ENCODE measurements at places on chromosomes 6 and 20.

GRCh38 chr6:90230548-90231215, 66.0 kb downstream of the BACH2 start:
- no peak for DNase-seq

DNA sequence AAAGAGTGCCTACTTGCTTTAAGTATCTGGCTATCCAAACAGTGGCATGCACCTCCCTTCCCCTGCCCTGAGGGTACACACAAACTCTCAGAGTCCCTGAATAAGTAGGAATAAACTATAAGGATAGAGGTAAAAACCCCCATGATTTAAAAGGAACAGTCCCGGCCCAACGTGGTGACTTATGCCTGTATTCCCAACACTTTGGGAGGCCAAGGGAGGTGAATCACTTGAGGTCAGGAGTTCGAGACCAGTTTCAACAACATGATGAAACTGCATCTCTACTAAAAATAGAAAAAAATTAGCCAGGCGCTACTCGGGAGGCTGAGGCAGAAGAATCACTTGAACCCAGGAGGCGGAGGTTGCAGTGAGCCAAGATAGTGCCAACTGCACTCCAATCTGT, 22.2 kb downstream of the SAMHD1 start:
- DNase-seq: no peak

DNA sequence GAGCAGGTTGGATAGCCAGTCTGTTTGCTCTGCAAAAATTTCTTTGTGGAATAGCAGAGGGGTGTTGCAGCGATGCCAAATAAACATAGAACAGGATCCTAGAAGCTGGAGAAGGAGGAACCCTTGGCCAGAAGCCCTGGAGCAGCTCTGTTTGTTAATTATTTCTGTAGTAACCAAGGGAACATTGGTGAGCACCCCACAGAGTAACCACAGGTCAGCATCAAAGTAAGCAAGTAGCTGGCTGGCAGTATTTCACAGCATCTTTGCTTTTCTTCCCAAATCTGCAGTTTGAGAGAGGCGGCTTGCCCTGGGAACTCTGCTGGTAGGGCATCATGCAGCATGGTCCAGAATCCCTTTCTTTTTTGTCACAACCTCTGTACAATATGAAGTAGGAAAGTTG, 12.7 kb upstream of the APMAP start:
- no peak for DNase-seq

- DNase-seq: no peak
These were observed 974.0 kb upstream of the GJE1 start for GRCh38 chr6:141158740-141159139.

- no peak for DNase-seq
These were observed 114.5 kb upstream of the SLC22A16 start for GRCh38 chr6:110590821-110591351.

DNA sequence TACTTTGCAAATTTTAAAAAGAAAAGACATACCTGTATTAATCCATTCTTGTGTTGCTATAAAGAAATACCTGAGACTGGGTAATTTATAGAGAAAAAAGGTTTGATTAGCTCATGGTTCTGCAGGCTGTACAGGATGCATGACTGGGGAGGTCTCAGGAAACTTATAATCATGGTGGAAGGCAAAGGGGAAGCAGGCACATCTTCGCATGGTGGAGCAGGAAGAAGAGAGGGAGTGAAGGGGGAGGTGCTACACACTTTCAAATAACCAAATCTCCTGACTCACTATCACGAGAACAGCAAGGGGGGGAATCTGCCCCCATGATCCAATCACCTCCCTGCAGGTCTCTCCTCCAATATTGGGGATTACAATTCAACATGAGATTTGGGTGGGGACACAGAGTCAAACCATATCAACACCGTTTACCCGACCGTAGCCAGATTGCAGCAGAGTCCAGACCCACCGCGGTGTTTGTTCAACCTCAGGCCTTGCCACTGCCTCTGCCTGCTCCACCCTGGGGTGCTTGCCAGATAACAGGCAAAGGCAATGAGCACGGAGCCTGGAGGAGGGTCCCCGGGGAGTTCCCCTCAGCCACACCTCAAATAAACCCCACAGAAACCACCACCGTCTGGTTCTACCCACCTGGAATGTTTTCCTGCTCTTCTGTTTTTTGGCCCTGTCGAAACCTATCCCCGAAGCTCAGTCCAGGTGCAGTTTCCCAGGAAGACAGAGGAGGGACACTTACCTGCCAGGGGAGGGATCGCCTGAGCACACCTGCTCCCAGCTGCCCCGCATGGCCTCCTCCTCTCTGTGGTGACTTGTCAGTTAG, 142.2 kb upstream of the AFDN start:
- DNase-seq: no peak

DNA sequence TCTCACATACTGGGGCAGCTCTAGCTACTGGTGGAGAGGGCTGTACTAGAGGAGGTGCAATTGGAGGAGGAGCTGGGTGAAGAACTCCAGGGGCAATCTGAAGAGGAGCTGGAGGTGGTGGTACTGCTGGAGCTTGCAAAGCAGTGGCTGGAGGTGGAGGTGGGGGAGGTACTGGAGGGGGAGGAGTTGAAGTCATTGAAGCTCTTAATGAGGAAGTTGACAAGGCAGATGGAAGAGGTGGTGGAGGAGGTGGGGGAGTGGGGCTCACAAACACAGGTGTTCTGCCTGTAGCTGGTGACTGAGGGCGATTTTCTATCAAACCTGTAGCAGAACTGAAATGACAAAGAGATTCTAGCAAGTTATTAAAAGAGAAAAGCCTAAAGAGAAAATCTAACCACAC, 77.6 kb downstream of the WASF1 start:
- DNase-seq: no peak

DNA sequence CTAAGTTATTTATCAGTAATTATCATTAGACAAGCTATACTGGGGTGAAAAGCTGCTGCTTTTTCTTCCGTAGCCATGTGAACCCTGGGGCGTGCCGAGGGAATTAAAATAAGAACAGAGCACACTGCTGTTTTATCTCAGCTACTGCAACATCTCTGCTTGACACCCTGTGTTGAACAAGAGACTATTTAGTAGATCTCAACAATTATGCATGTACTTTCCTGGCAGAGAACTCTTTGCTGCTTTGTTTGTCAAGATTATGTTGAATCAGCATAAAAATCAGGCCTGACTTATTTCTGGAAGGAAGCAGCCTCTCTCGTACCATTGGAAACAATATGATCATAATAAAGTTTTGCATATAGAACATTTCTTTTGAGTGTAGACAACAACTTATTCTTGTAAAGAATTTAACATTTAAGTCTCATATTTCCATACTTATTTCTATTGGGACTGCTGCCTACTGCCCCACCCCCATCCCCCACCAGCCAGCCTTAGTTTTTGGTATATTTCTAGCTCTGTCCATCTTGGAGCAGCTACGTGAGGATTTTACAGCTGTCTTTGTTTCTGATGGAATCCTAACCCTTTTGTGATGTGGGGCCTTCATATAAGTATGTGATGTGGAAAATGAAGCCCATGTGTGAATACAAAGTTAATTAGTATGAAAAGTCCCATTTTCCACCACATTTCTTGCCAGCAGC, 1011.4 kb downstream of the KIF16B start:
- DNase-seq: no peak

DNA sequence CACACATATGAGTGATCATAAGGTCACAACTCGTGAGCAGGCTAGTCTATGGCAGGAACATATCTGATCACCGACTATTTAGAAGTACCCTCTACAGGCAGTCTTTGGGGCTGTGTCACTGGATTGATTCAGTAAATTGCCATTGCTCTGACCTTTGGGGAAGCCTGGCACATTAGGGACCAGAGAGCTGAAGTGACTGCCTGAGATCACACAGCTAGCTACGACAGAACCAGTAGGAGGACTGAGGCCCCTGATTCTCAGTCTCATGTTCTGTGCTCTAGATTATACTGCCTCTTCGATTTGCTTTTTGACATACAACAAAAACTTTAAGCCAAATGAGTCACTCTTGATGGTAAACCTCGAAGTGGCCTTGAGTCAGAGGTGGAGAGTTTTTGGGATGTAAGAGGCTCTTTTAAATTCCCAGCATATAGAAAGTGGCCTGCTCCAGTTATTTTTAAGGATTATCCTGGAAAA, 247.5 kb upstream of the SUPT3H start:
- no peak for DNase-seq

DNA sequence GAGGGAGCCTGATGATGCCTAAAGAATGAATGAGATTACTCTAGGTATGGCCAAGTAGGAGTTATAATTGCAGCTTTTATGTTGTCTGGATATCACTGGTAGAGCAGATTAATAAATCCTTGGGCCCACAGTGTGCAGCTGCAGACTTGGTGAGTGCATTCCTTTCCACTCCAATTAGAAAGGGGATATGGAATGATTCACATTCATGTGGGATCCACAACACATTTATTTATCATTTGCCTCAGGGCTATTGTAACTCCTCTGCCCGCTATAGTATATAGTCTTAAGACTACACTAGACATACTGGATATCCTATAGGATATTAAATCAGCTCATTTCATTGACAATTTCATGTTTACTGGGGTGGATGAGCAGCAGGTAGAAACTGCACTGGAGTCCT, 11.6 kb upstream of the HLA-G start:
- DNase-seq: no peak

GRCh38 chr6:63426844-63427243, 107.1 kb upstream of the LGSN start:
- DNase-seq: no peak

- peak; percentile 30 for DNase-seq
These were observed 39.4 kb downstream of the KIAA1755 start for GRCh38 chr20:38221119-38221589.

DNA sequence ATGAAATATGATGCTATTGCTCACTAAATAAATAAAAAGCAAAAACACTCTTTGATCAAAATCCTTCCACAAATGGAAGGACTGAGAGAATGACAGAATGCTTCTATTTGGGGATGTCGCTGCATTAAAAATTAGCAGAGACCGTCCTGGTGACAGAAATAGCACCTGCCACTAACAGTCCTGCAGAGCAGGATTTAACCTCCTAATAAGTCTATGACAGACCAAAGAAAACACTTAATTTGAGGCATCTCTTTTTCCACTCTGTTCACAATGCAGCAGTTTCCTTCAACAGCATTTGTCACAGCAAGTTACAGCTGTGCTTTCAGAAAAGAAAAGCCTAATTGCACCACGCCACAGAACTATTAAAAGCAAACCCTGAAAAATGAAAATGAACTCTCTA, 140.6 kb upstream of the BEND6 start:
- DNase-seq: no peak

DNA sequence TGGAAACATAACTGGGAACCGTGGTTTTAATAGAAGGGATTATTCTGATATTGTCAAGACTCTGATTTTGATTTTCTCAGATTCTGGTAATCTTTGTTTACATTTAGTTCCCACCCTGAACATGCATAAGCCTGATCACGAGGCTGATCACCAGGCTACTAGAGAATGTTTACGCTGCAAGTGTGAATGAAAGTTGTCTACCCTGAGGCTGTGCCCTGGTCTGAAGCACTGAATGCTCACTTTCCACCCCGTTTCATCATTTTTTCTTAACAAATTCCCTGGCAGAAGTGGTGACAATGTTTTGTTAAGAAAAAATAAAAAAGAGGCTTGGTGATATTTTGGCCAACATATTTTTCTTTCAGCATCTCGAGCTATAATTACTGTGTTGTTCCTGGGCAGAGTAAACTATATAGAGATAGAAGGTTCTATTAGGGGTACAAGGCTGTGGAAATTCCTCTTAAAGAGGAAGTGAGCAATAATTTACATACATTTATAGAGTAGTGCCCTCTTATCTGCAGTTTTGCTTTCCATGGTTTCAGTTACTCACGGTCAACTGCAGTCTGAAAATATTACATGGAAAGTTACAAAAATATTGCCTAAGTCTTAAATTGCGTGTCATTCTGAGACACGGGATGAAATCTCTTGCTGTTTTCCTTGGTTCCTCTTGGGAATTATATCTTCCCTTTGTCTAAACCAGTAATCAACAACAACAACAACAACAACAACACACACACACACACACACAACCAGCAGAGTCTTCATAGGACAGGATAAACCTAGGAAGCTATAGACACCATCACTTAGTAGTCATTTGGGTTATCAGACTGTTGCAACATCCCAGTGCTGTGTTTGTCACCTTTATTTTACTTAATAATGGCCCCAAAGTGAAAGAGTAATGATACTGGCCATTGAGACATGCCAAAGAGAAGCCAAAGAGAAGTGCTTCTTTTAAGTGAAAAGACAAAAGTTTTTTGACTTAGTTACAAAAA, 566.6 kb upstream of the CITED2 start:
- no peak for DNase-seq

GRCh38 chr6:51099201-51099600, 280.5 kb downstream of the TFAP2B start:
- DNase-seq: no peak

DNA sequence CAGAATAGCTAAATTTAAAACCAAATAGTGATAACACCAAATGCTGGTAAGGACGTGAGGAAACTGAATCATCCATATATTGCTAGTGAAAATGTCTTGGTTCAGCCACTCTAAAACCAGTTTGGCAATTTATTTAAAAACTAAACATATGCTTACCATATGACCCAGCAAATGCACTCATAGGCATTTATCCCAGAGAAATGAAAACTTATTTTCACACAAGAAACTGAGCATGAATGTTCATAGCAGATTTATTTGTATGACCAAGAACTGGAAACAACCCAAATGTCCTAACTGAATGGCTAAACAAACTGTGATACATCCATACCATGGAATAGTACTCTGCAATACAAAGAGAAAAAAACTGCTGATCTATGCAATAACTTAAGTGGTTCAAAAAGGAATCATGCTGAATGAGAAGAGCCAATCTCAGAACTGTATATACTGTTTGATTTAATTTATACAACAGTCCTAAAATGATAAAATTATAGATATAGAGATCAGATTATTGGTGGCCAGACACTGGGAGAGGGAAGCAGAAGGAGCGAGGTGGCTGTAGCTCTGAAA, 115.6 kb upstream of the ADGRF1 start:
- DNase-seq: no peak

DNA sequence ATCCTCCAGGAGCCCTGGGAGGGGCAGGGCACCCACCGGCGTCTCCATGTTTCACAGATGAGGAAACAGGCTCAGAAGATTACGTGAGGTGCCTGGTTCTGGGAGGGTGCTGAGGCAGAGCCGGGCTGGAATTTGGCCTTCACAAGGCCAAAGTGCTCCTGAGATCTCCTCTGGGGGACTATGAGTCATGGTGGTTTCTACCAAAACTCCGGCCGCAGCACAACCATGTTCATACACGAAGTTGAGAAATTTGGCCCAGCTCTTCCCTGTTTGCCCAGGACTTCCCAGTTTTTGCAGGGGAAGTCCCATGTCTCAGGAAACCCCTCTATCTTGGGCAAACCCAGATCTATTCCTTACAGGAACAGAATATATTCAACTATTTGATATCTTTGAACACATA, 172.9 kb upstream of the CDYL start:
- DNase-seq: no peak

GRCh38 chr6:20827798-20828197, 293.5 kb downstream of the CDKAL1 start:
- DNase-seq: no peak

DNA sequence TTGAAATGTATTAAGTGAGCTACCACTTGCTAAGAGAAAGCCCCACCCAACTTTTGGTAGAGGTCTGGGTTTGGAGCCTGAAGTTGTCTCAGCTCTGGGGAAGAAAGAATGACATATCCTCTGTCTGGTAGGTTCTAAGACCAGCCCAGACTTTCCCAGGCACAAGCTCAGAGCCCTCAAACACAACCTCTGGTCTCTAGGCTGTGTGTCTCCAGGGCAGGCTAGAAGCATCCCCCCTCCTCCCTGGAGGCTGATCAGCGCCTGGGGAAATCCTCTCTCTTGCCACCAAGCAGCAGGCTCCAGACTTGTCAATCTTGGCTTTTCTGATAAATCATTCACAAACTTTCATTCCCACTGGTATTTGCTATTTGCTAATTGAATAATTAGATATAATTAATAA, 226.5 kb upstream of the CST7 start:
- DNase-seq: no peak

GRCh38 chr6:145891126-145891525, 73.0 kb downstream of the SHPRH start:
- no peak for DNase-seq
